NCI-H2227 treated with DMSO at 0.1 percent for 48 hours (cell line): ENCODE measurements at places on chromosomes 3 and 15.

DNA sequence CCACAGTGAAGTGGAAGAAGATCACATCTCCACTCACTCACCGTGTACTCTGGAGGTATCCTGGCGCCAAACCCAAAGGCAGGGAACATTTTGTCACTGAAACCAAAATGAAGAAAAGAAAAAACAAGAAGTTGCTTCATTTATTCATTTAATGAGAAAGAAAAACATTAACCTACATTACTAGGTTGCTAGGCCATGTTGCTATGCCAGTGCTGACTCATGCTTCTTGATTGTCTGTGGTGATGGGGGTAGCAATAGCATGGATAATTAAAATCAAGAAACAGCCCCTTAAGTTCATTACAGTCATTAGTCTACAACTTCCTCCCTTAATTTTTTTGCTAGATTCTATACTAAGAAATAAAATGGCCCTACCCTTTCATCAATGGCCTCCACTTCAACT is 52.7 kb upstream of the MRPL3 start:
- DNase-seq: no peak

DNA sequence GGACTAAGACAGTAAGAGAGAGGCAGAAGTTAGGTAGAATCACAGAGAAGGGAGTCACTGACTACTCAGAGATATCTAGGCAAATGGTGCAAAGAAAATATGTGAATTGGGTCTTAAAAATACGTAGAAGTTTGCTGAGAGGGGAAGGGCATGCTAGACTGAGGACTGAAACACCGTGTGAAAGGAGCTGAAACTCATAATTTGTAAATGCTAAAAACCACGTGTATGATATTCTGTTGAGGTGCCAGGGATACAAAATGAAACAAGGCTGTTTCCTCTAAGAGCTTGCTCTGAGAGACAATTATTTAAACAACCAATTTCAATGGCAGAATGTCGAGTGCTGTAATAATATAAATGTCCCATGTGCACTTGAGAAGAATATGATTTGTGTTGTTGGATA is 47.2 kb downstream of the NCK1 start:
- DNase-seq: no peak

- DNase-seq: no peak
Measured at GRCh38 chr3:117887031-117887430, 1147.6 kb downstream of the IGSF11 start.

DNA sequence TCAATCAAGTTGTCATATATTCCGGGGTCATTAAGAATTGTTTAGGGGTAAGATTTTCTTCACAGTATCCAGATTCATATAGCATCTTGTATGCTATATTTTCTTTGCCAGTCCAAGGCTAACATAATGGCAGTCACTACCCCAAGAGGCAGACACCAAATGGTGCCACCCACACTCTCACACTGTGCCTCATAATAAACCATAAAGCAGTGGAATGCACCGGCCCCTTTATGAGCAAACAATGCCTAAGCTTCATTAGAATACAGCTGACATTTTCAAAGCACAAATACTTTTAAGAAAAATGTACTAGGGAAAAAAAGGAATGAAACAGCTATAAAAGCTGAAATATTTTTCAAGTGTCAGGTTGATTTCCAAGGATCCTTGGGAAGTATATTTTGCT is 121.6 kb downstream of the TFDP2 start:
- no peak for DNase-seq

GRCh38 chr3:52195823-52196331 is 2.1 kb upstream of the ALAS1 start:
- DNase-seq: no peak

DNA sequence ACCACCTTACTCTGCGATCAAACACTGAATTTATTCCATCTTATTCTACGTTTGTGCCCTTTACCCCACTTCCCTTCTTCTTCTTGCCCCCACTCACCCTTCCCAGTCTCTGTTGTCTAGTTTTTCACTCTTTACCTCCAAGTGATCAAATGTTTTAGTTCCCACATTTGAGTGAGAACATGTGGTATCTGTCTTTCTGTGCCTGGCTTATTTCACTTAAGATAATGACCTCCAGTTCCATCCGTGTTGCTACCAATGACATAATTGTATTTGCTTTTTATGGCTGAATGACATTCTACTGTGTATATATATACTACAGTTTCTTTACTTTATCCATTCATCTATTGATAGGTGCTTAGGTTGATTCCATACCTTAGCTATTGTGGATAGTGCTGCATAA is 78.8 kb downstream of the PDCD6IP start:
- DNase-seq: no peak

- no peak for DNase-seq
Measured at GRCh38 chr3:49898991-49899390, 4.7 kb downstream of the MST1R start.

DNA sequence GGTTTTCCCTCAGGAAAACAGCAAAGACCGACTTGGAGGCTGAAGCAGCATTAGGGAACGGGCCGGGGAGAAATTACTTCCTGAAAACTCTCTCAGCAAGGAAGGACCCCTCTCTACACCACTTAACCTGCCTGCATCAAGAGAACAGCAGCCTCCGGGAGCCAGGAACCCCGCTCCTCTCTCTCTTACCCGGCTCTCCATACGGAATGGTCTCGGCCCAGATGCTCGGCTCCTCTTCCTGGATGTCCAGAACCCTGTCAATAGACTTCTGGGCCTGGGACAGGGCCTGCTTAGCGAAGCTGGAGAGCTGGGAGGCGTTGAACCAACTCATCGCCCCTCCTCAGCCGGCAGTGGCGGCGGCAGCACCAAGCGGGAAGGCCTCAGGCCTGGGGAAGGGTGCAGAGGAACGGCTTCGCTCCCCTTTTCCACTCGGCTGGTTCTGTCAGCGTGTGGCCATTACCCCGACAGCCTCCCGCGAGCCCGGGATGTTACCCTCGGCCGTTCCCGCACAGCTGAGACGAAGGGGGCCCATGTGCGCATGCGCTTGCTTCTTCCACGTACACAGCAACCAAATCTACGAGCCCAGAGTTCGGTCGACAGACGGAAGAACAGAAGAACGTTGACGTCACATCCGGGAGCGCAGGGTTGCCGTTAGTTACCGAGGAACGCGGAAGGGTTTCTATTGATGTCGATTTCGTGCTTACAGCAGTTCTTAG is at the start of gene TMF1:
Gene TMF1 (minus strand): TSS at position 578 of the 716 bp plus-strand sequence. CDS start 247 bp downstream, at position 331.
- DNase-seq: no peak

GRCh38 chr3:33372218-33373081 is 67.8 kb downstream of the UBP1 start:
- DNase-seq: peak; percentile 23

GRCh38 chr3:107428051-107428858 is 51.0 kb downstream of the CCDC54 start:
- no peak for DNase-seq

GRCh38 chr3:120172070-120172469 is 77.8 kb upstream of the GSK3B start:
- no peak for DNase-seq

GRCh38 chr3:169497567-169498257 is 165.8 kb downstream of the MECOM start:
- no peak for DNase-seq

GRCh38 chr15:42686281-42686680 is 50.6 kb downstream of the CDAN1 start:
- no peak for DNase-seq

GRCh38 chr3:53167418-53168174 is 6.6 kb downstream of the PRKCD start:
- no peak for DNase-seq

GRCh38 chr15:45372041-45372995 is 6.0 kb downstream of the GATM start:
- DNase-seq: no peak

DNA sequence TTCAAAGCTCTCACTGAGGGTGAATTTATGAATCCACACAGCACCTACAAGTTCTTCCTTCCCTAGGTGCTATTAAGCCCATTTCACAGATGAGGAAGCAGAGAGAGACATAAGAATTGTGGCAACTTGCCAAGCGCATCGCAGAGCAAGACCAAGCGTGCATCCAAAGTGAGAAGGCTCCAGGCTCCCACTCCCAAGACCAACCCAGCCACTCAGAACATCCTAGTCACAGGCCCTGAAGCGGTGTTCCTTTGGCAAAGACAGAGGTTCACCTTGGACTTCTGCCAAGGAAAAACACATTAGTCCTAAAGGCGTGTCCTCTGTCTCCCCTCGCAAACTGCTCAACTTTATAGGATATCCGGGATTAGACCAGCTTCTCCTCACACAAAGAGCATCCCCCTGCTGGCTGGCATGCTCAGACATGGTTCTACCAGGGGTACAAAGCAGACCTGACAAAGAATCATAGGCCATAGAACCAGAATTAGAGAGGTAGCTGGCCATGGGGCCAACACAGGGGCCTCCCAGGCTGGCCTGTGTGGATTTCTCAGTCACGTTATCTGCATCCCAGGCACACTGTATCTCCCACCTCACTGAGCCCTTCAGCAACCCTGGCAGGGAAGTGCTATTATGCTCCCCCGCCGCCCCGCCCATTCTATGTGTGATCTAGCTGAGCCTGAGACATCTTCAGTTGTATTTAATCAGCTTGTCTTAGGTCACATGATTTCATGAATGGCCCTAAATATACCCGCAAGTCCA is 160.2 kb downstream of the FOXP1 start:
- no peak for DNase-seq

GRCh38 chr3:8759038-8759707 is 10.2 kb downstream of the OXTR start:
- DNase-seq: no peak

DNA sequence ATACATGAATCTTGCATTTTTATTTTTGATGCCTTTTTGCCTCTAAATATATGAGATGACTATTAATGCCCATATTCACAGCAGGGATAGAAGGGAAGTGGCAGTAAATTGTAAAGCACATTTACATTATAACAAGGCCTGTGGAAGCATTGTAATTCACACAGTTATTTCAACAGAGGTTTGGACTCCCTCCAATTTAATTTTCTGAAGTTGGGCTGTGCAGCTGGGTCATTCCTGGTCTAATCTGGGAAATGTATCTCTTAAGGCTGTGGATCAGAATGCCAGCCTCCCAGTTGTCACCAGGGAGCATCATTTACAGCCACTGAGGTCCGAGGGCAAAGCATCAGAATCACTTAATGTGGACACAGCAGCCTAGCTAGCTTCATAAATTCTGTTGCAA is 434.5 kb downstream of the MFSD1 start:
- DNase-seq: peak; percentile 52

DNA sequence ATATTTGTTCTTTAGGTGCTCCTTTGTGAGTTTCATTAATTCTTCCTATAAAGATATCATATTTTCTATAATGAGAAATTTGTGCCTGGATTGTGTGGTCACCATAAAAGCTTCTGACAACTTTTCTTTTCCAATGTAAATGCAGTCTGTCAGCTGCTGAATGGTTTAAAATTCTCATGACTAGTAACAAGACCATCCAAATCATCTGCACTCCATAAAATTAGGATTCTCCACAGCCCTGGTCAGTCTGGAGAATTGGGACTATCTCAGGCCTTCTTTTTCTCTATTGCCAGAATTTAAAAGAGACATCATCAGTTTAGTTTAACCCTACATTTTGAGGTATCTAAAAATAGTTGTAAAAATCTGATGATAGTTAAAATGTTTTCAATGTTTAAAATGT is 180.9 kb downstream of the DTWD1 start:
- no peak for DNase-seq

- DNase-seq: peak; percentile 74
Measured at GRCh38 chr15:55290528-55291057, 980 bp upstream of the RAB27A start.

DNA sequence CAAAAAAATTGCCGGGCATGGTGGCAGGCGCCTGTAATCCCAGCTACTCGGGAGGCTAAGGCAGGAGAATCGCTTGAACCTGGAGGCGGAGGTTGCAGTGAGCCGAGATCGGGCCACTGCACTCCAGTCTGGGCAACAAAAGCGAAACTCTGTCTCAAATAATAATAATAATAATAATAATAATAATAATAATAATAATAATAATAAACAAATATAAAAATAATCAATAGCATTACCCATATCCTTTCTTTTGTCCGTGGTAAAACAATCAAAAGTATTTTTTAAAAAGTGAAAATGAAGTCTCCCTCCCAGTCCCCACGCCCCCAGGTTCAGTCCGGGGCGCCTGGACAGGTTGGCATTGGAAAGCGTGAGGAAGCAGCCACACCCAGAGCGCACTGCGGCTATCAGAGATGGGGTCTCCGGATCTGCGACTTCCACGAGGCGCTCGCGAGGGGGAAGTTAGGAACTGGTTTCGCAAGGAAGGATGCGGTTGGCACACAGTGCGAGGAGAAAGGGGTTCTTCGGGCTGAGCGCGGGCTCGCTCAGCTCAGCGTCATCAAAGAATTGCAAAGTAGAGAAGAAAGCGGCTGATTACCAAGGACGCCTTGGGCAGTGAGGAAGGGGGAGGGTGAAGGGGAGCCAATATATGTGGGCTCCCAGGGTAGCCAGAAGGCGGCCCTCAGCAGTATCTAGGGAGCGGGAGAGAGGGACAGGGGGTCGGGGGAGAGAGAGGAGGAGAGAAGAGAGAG is 69.5 kb upstream of the EPHB3 start:
- DNase-seq: no peak

DNA sequence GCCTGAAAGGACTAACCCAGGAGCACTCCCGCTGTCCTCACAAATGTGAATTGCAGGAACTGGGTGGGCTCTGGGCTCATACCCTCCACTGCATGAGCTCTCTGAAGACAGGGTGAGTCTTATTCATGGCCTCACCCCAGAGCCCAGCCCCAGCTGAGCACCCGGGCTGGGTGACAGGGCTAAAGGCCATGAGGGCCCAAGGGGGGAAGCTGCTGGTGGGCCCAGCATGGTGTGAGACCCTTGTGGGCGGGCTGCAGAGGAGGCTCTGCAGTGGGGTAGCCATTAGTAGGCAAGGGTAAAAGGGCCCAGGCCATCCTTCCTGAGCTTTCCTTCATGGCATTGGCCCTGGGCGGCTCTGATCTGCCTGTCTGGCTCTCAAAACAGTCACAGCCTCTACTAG is 30.3 kb downstream of the SRPRB start:
- DNase-seq: no peak

GRCh38 chr15:39397883-39398282 is 183.0 kb upstream of the THBS1 start:
- DNase-seq: no peak

DNA sequence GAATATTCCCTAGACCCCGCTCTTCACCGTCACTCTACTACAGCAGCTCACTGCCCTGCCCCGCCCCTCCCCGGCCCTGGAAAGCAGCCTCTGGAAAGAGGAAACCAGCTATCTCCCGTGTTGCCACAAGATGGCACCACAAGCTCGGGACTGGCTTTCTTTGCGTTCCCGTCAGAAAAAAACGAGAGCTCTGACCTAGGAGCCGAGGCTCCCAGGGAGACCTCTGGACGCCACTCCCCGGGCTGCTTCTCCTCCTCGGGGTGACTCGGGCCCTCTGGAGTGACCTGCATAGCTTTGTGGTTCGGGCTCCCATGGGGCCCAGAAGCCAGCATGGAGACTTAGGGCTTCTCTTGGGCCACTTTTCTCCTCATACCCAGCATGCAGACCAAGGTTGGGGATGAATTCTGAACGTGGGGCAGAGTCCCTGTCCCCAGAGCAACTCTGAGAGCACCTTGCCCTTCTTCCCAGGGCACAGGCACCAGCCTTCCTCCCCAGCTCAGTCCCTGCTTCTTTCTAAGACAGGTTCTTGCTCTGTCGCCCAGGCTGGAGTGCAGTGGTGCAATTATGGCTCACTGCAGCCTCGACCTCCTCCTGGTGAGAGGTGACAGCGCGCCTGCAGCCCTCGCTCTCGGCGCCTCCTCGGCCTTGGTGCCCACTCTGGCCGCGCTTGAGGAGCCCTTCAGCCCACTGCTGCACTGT is 19.0 kb downstream of the STOML1 start:
- DNase-seq: peak; percentile 79

- no peak for DNase-seq
Measured at GRCh38 chr15:63334821-63335220, 46.8 kb downstream of the CA12 start.

GRCh38 chr15:36658312-36658711 is 78.9 kb downstream of the CDIN1 start:
- DNase-seq: no peak
